MCF 10A (cell line): ENCODE measurements at places on chromosomes 12 and 14. TPM values are rescaled to one million over a fixed set of nuclear protein-coding genes. Genes with fewer than 3 reads are reported as not detected.
A peak's percentile ranks its signal among the peaks of the same experiment; 100 is the strongest.

Gene PZP
- not detected in 2 replicates for total RNA-seq

Gene WNT1
- not detected in 2 replicates for total RNA-seq

Gene AKAP6
- total RNA-seq: 2.3 and 3.6 TPM in 2 replicates

Gene WASHC4
- 44.5 and 47.6 TPM in 2 replicates for total RNA-seq

GRCh38 chr12:86091681-86092080 is 164.5 kb downstream of the MGAT4C start:
- DNase-seq: no peak
- no peaks in the 10 kb centered on the region for H3K36me3 ChIP-seq
- H3K27me3 ChIP-seq: no peaks in the 10 kb centered on the region
- no peak overlapping the region for H3K4me3 ChIP-seq
- H3K27ac ChIP-seq: no peak overlapping the region

GRCh38 chr14:89498878-89499277 is 81.8 kb upstream of the FOXN3 start:
- DNase-seq: no peak
- H3K4me1 ChIP-seq: no peaks in the 10 kb centered on the region
- no peak overlapping the region for H3K4me3 ChIP-seq
- no peaks in the 10 kb centered on the region for H3K27me3 ChIP-seq
- H3K36me3 ChIP-seq: no peaks in the 10 kb centered on the region
- no peak overlapping the region for H3K27ac ChIP-seq

DNA sequence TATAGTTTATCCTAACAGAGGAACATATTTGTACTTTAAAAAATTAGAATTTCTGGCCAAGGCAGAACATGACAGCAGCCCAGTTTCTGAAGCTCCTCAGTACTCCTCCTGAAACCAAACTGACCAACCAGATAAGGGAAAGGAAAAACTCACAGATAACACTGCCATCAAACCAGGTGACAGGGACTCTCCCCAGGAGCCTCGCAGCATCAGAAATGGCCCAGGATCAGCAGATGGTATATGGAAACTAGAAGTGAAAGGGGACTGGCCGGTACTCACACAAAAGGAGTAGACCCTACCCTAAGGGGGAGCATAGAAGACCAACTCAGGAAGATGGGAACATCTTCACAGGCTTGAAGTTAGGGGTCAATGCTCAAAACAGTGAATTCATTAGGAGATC is 22.0 kb downstream of the GALC start:
- peaks cover 6% of the 10 kb centered on the region for H3K36me3 ChIP-seq
- peaks cover 54% of the 10 kb centered on the region for H3K27me3 ChIP-seq
- no peak for DNase-seq

GRCh38 chr12:50763639-50764285 is at the start of gene ATF1:
ATF1 (plus strand) TSS chr12:50764101; CDS start chr12:50780146, 16,045 bp downstream.
- peak; percentile 90 for DNase-seq
- peaks cover 20% of the 10 kb centered on the region for H3K4me1 ChIP-seq
- no peaks in the 10 kb centered on the region for H3K27me3 ChIP-seq
- H3K36me3 ChIP-seq: peaks cover 15% of the 10 kb centered on the region
- H3K4me3 ChIP-seq: peak within 1 kb of the TSS; percentile 87
- peak within 1 kb of the TSS; percentile 99 for H3K27ac ChIP-seq

GRCh38 chr12:117331691-117332090 is 29.7 kb downstream of the NOS1 start:
- peaks cover 27% of the 10 kb centered on the region for H3K27me3 ChIP-seq
- no peak overlapping the region for H3K27ac ChIP-seq
- no peaks in the 10 kb centered on the region for H3K36me3 ChIP-seq
- peak; percentile 42 for DNase-seq
- no peak overlapping the region for H3K4me3 ChIP-seq

DNA sequence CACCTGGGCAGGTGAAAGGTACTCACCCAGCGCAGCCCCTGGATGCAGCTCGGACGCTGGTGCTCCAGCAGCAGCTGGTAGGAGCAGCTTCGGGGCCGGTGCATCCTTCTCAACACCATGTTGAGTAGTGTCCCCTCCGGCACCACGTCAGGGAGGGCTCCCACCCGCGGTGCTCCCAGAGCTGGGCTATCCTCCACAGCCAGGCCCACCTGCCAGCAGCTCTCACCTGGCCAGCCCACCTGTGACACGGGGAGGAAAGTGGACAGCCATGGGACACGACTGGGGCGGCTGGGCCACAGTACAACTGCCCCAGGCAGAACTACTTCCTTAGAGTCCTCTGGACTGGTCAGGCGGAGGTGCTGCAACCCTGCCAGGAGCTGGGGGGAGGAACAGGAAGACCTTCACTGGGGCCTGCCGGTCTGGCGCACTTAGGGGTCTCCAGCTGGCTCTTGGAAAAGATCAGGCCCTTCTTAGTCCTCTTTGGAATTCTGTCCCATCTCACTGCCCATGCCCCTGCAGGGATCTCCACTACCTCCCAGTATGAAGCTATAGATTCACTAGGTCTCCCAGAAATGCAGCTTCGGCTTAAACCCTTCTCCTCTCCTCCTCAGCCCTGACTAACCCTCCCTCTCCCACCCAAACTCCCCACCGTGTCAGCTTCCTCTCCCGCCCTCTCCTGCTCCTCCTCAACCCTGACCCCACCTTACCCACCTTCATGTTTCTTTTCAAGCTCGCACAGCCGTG is 668 bp downstream of the RAPGEF3 start:
- H3K36me3 ChIP-seq: peaks cover 6% of the 10 kb centered on the region
- DNase-seq: no peak
- H3K4me1 ChIP-seq: peaks cover 21% of the 10 kb centered on the region
- H3K4me3 ChIP-seq: peak overlapping the region; percentile 74
- H3K27me3 ChIP-seq: no peaks in the 10 kb centered on the region

DNA sequence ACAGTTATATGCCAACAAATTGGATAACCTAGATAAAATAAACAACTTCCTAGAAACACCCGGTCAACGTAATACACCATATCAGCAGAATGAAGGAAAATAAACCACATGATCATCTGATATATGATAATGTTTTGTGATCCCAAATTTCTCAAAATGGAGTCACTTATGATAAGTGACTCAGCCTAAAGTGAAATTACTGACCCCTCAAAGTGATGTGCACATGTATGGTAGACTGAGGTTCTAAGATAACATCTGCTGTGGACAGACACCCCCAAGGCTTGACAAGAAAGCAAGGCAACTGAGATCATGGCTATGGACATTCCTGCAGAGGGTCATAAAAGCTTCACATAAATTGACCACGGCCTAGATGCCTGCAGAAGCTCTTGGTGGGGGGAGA is 105.1 kb upstream of the DCN start:
- H3K27ac ChIP-seq: no peak overlapping the region
- peaks cover 79% of the 10 kb centered on the region for H3K27me3 ChIP-seq
- no peak for DNase-seq
- H3K4me1 ChIP-seq: no peaks in the 10 kb centered on the region
- no peak overlapping the region for H3K4me3 ChIP-seq

DNA sequence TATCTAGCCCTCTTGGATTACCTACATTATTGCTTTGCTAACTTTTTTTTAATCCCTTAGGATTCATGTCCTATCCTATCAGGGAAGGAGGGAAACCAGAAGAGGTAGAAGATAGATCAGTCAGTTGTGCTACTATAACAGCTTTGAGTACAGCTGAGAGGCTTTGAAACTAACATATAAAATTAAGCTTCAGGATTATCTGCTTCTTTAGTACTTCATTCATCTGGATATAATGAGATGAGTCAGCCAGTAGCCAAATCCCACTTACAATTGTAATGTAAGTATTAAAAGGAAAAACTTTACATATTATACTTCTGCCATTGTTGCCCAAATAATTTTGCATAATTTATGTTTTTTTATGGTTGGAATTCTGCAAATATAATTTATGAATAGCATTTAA is 33.4 kb upstream of the ANO6 start:
- no peaks in the 10 kb centered on the region for H3K27me3 ChIP-seq
- no peaks in the 10 kb centered on the region for H3K4me1 ChIP-seq
- H3K27ac ChIP-seq: no peak overlapping the region
- no peak for DNase-seq
- H3K4me3 ChIP-seq: no peak overlapping the region
- H3K36me3 ChIP-seq: no peaks in the 10 kb centered on the region

GRCh38 chr12:104958805-104959334 is 780 bp upstream of the SLC41A2 start:
- H3K27ac ChIP-seq: peak overlapping the region; percentile 85
- peak overlapping the region; percentile 91 for H3K4me3 ChIP-seq
- no peak for DNase-seq

DNA sequence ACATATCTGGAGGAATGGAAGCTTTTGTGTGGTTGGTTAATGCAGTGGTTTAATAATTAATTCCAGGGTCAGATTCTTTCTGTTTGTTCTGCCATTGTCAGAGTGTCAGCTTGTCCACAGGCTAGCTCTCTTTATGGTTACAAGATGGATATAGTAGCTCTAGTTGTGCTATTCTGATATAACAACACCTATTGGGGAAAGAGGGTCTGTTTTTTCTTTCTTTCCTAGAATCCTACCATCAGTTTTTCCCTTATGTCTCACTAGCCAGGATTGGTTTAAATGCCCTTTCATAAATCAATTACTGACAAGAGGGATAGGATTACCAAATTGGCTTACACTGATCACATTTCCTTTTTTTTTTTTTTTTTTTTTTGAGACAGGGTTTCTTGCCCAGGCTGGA is 27.8 kb downstream of the CNOT2 start:
- H3K4me3 ChIP-seq: no peak overlapping the region
- no peaks in the 10 kb centered on the region for H3K36me3 ChIP-seq
- peaks cover 13% of the 10 kb centered on the region for H3K4me1 ChIP-seq
- H3K27me3 ChIP-seq: no peaks in the 10 kb centered on the region

- no peak overlapping the region for H3K27ac ChIP-seq
- no peaks in the 10 kb centered on the region for H3K36me3 ChIP-seq
- peaks cover 26% of the 10 kb centered on the region for H3K4me1 ChIP-seq
- H3K4me3 ChIP-seq: no peak overlapping the region
- H3K27me3 ChIP-seq: no peaks in the 10 kb centered on the region
- no peak for DNase-seq
These were observed 197.9 kb downstream of the KTN1 start for GRCh38 chr14:55777877-55778276.

- no peak overlapping the region for H3K27ac ChIP-seq
- no peak for DNase-seq
- no peaks in the 10 kb centered on the region for H3K4me1 ChIP-seq
- no peak overlapping the region for H3K4me3 ChIP-seq
- H3K36me3 ChIP-seq: no peaks in the 10 kb centered on the region
- peaks cover 63% of the 10 kb centered on the region for H3K27me3 ChIP-seq
These were observed 283.1 kb downstream of the MDGA2 start for GRCh38 chr14:47392326-47392725.
